NCI-H510A (cell line): ENCODE measurements at places on chromosomes 13 and 19.

GRCh38 chr19:7427944-7428343, 60.9 kb downstream of the PEX11G start:
- no peak for DNase-seq

- DNase-seq = no peak
Observed at GRCh38 chr13:73870036-73870741, 264.0 kb downstream of the KLF12 start.

DNA sequence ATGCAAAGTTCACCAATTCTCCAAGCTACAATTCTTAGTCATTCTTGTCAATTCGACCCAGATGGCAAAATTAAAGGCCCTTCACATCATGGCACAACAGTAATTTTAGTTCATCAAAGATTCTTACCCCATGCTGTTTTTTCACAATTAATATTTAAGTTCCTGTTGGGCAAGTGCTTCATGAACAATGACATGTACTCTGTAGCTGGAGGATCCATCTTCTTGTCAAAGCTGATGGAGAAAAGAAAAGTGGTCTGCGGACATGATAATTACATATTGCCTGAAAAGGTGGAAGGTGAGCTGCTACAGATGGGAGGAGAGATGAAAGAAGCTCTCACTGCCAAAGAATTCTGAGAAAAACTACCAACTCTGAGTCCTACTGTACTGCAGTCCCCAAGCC, 1370.3 kb upstream of the SLC10A2 start:
- DNase-seq = no peak

DNA sequence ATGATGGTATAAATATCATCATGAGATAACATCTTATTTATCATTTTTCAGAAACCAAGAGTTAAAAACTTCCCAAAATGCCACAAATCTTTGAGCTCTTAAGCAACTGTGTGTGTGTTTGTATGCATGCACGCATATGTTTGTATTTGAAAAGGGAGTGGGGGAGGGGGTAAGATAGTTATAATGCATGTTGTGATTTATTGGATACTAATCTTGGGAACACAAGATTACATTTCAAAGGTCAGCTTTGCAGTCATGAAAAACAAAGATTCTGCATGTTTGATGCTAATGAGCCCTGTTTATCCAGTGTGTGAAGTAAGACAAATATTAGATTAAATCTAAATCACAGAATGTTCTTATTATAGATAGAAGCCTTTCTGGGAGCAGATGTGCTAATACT, 355.9 kb downstream of the DCT start:
- DNase-seq = no peak

DNA sequence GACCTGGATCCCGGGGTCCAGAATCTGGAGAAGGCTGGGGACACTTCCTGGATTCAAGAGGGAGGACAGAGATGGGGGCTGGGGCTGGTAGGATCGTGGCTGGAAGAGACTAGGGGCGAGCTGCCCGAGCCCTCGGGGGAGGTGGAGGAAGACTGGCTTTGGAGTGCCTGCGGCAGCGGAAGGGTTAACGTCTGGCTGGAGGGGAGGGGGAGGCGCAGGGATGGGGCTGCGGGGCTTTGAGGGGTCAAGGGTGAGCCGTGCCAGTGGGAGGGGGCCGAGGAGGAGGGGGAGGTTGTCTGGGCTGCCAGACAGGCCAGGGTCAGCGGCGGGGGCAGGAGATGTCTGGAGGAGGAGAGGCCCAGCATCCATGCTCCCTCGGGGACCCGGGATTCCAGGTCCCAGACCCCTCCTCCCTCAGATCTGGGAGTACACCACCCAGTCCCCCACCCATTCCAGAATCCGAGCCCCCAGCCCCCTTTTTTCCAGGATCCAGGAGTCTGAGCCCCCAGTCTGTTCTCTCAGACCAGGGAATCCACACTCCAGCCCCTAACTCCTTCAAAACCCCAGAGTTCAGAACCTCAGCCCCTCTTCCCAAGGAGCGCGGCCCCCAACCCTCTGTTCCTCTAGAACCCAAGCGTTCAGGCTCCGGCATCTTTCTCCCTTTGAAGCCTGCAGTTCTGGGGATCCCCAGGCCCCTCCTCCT, 3.2 kb upstream of the SPACA6 start:
- peak; percentile 4 for DNase-seq

DNA sequence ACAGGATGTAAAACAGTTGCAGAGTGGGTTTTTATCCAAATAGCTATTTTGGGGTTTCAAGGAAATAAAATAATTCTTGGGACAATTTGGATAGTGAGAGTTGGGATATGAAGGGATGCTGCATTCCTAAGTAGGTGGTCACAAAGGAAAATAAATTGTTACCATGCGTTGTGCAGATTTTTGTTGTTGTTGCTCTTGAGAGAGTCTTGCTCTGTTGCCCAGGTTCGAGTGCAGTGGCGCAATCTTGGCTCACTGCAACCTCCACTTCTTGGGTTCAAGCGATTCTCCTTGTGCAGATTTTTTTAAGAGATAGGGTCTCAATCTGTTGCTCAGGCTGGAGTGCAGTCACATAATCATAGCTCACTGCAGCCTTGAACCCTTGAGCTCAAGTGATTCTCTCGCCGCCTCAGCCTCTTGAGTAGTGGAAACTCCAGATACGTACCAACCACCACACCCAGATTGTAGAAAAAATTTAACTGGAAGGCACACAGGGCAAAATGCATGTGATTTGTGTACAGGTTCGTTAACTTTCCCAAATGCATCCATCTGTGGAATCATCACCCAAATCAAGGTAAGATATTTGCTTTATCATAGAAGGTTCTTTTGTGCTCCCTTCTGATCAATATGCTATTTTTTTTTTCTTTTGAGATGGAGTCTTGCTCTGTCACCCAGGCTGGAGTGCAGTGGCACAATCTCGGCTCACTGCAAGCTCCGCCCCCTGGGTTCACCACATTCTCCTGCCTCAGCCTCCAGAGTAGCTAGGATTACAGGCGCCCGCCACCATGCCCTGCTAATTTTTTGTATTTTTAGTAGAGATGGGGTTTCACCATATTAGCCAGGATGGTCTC, 16.0 kb downstream of the SLC1A5 start:
- DNase-seq = no peak

DNA sequence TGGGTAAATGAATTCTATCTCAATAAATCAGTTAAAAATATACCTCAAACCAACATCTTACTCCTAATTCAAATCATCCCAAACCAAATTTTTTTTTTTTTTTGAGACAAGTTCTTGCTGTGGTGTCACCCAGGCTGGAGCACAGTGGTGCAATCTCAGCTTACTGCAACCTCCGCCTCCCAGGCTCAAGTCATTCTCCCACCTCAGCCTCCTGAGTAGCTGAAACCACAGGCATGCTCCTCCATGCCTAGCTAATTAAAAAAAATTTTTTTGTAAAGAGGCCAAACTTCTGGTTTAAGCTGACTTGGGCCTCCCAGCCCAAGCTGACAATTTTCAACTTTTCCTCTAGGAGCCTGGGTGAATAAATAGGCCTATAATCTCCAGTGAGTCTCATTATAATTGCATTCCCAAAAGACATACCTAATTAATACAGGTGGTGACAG, 22.1 kb upstream of the OLFM2 start:
- no peak for DNase-seq

- no peak for DNase-seq
Observed at GRCh38 chr13:35225159-35225558, 251.3 kb downstream of the MAB21L1 start.
